Large intestine (tissue), 12 donors: ENCODE measurements at places on chromosomes 2 and 18. TPM values are rescaled to one million over a fixed set of nuclear protein-coding genes. Genes with fewer than 3 reads are reported as not detected.
A peak's percentile ranks its signal among the peaks of the same experiment; 100 is the strongest.

The BMP10 gene
- not detected for polyA plus RNA-seq

The MARCHF4 gene
- 3.2 TPM for polyA plus RNA-seq

The PAX3 gene
- 0.03 TPM for polyA plus RNA-seq

DNA sequence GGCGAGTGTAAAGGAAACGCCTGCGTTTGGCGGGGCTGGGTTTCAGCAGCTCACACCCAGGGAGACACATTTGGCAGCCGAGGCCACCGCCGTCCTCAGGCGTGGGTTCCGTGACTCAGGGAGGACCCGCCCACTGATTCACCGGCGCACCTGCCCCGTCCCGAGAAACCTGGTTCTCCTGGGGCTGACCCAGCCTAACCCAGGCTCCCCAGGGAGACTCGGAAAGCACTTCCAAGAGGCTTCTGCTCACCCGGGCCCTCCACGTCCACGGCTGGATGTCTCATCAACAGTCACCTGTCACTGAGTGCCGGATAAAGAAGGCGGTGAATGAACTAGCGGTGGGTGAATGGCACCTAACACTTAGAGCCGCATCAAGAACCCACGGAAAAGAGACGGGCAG is 126.4 kb upstream of the CTDP1 start:
- DNase-seq: no peak

DNA sequence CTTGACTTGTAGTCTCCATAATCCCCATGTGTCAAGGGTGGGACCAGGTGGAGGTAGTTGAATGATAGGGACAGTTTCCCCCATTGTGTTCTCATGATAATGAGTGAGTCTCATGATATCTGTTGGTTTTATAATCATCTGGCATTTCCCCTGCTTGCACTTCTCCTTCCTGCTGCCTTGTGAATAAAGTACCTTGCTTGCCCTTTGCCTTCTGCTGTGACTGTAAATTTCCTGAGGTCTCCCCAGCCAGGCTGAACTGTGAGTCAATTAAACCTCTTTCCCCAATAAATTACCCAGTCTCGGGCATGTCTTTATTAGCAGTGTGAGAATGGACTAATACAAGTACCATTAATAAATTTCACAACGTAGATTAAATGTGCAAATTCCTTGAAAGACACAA is 102.3 kb upstream of the EPB41L5 start:
- DNase-seq: peak; percentile 8
